T-helper 22 cell (primary cell): ENCODE measurements at places on chromosomes 3 and 15.

DNA sequence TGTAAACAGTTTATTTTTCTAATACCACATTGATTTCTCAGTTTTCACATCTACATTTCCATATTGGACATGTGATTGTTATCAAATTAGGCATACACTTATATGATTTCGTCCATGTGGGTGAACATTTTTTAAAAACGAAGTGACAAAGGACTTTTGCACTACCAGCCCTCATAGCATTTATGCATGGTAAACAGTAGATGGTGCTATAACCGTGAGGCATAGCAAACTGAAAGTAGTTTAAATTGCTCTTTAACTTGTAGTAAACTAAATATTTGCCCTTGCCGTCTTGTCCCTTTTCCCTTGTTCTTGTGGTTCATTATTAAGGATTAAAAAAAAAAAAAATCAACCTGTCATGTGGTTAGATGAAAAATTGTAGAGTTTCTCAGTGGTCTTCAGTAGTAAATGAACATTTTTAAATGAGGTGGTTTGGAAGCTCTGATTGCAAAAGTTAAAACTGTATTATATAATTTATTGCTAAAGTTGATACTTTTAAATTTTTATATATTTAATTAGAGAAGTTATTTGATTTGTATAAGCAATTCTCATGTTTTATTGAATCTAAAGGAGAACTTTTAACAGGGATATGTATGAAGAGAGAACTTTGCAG lies 24.0 kb downstream of the STX19 start:
- no peak for DNase-seq

GRCh38 chr3:196111939-196112386 lies 30.1 kb upstream of the TFRC start:
- DNase-seq = no peak

DNA sequence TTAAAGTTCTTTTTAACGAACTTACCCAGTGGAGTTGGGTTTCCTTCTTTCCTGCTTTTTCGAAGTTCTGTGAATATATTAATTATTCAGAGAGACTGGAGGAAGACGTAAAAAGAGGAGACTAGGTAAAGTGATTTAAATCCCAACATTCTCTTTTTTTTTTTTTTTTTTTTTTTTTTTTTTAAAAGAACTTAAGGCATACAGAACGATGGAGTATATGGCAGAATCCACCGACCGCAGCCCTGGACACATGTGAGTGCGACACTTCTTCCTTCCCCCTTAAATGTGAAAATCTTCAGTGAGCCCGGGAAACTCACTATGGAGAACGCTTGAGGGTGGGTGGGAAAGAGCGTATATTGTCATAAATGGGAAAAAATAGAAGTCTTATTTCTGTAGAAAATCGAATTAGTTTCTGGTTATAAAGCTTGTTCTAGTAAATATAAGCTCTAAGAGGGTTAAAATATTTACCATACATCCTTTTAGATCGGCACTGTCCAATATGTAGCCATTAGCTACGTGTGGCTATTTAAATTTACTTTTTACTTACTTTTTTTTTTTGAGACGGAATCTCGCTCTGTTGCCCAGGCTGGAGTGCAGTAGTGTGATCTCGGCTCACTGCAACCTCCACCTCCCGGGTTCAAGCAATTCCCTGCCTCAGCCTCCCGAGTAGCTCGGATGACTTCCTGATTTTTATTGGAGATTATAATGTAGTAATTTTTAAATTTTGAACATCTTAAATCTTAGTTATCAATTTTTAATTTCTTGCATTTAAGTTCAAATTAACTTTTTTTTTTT lies 892 bp downstream of the NMD3 start:
- no peak for DNase-seq

- DNase-seq = no peak
These were observed 18.9 kb upstream of the ANO10 start for GRCh38 chr3:43640681-43641080.

DNA sequence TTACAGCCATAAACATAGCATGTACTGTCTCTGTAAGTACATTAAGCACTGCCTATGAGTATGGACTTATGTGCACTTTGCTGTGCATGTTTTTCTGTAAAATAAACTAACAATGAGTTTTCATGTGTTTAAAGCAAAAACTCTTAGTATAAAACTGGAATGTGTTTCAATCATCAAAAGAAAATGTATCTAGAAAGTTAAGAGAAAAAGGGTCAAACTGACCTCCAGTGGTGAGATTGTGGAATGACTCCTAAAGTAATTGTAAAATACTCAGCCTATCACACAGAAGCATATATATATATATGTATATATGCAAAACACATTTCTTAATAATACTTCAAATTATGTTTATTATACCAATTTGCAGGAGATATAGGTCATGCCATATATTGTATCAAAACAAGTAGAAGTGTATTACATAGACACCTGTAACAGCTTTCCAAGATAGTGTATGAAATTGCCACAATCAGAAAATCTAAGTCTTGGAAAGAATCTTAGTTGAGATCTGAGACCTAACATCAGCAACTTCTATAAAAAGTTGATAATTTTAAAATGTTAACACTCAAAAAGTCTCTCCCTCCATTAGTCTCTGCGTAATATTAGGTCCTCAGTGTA lies 199.6 kb downstream of the FMN1 start:
- no peak for DNase-seq

DNA sequence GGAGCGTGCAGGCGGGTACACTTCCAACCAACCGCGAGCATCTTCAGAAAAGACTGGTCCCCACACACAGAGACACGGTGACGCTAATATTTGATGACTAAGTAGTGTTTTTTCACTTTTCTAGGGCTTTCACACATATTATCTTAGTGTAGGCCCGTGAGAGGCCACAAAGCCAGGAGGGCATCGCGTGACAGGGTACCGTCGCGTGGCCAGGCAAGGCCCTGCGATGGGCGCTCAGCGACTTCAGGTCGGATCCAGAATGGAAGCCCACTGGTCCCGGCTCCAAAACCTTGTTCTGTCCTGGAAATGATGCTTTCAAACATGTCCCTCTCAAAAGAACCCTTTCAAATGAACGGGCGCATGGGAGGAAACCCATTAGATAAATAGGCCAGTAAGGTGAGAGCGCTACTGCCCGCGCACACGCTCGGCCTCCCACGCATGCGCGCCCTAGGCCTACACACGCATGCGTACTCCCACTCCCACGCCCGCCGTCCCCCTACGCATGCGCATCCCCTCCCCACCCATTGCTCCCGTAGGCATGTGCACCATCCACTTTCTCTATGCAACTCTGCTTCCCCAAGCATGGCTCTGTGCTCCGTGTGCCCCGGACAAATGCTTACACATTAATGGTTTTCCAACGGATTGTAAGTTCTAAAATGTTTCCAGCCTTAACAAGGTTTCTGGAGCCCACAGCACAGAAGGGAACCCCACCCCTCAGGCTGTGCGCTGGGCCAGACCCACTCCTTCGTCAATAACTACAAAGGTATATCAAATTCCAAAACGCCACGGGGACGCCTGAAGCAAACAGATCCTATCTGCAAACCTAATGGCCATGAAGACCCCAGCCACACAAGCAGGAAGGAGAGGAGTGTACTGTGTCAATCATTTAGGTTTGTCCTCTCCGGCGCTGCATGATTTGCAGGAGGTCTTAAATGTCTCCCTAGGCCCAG lies 72.1 kb downstream of the OCA2 start:
- no peak for DNase-seq

- no peak for DNase-seq
These were observed 98.3 kb upstream of the VGLL3 start for GRCh38 chr3:87088993-87089841.

DNA sequence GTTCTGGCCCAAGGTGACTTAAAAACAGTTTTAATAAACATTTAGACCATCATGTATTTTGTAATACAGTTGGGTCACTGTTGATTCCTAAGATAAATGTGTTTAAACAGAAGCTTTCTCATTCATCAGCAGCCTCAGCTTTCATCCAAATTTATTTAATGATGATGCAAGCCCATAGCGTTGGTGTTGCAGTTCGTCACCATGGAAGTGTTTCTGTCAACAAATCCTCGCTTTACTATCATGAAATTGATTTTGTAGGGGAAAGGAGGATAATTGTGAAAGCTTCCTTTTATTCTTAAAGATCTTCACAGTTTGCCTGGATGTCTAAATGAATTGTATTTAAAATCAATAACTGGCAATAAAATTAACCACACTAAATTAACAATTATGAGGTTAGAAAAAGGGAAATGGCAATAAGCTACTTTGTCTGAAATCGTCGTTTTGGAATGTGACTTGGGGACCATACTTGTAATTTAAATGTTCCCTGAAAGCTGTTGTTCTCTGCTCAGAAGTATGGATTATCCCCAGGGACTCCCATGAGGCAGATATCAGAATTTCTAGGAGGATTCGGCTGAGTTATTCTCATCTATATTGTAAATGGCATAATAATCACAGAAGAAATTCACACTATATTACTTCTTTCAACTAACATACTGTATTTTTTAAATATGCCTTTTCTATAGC lies 29.0 kb downstream of the CMSS1 start:
- no peak for DNase-seq

GRCh38 chr15:31385736-31386135 lies 59.1 kb downstream of the KLF13 start:
- DNase-seq = no peak

DNA sequence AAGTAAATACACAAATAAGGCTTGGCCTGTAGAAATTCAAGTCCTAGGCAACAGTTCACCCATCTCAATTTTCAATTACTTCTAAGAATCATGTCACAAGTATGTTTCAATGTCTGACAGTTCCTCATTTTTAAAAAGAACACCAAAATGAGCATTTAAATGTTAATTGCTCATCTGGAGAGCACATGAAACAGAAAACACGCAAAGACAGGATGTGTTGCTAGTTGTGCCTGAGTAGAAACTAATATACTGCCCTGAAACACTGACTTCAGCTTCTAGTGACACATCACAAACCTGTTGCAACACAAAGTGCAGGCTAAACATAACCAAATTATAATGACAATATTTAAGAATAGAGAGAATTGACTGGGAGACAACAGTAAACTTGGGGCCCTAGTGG lies 167.3 kb upstream of the THBS1 start:
- DNase-seq = no peak

GRCh38 chr3:30273304-30274072 lies 332.9 kb upstream of the TGFBR2 start:
- no peak for DNase-seq

DNA sequence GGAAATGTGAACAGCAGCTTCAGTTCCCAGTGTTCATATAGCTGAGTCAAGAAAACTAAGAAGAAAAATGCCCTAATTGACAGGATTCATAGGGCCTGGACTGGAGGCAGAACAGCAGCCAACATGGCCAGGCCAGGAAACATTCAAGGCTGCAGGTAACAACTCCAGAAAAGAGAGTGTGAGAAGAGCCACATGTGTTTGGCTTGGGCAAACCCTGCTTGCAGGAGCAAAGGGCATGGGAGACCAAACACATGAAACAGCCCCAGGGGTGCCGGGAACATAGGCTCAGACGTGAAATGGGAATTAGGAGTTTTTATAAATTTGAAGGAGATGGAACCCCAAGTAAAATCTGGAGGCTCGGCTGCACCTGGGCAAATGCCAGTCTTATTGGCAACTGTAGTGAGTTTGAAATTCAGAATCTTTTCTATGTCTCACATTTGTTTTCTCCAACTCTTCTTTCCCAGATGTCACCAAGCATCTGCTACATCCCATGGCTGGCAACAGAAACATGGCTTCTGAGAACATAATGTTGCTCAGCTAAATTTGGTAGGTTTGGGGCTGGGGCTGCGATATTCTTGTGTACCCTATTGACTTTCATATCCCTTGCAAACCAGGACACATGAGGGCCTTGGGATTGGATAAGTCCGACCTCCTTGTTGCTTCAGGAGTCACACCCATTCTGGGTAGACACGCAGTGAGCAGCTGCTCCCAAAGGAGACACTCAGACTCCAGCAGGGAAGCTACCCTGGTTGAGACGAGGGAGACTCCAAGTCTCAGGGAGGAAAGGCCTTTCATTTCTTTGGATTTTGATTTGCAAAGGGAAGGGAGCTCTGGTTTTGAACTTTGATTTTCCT lies 98.9 kb upstream of the CLSTN2 start:
- DNase-seq = no peak

- DNase-seq = no peak
These were observed 91.1 kb upstream of the LRRN1 start for GRCh38 chr3:3707858-3708768.

DNA sequence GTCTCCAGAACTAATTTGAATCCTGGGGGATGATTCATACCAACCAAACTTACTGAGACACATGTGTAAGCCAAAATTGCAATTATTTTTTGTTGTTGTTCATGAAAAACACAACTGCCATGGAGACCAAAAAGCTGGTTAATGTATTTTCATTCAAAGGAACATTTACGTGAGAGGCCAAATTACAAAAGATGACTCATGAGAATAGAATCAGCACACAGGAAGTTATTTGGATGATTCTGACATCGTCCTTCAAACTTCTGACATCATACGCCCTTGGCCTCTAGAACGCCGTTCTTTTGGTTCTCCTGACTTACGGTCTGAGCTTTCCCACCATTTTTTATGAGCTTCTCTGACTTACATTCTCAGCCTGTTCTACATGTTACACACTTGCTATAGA lies 3.0 kb upstream of the ZNF280D start:
- no peak for DNase-seq

DNA sequence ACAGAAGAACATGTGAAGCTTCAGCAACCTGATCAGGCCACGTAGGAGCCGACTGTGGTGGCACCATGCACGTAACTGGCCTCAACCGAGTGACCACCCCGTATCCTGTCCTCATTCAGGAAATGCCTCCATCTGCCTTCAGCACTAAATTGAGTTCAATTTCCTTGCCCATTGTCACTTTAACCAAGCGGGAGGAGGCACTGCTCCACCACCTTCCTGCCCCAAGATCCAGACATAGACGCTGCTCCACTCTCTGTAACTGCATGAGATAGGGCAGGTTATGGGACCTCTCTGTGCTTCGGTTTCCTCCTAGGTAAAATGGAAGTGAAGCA lies 80.1 kb upstream of the POMGNT2 start:
- DNase-seq = no peak

GRCh38 chr15:87620393-87620792 lies 636.1 kb downstream of the NTRK3 start:
- no peak for DNase-seq
